ENCODE measurements at places on chromosomes 1 and 21. TPM values are rescaled to one million over a fixed set of nuclear protein-coding genes. Genes with fewer than 3 reads are reported as not detected.

DNA sequence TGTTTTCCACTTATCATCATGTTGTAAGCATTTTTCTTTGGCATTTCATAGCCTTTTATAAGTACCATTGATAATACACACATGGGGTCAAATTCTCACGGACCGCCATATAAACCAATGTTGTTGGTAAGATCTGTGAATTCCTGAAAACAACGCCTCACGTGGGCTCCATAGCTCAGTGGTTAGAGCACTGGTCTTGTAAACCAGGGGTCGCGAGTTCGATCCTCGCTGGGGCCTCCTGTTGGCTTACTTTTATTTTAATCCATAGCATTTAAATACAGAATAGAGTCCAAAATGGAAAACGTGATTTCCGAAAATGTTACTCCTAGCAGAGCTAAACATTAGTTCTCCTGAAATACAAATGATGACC, 83.1 kb downstream of the HHIPL2 start:
- DNase-seq = peak; percentile 92

DNA sequence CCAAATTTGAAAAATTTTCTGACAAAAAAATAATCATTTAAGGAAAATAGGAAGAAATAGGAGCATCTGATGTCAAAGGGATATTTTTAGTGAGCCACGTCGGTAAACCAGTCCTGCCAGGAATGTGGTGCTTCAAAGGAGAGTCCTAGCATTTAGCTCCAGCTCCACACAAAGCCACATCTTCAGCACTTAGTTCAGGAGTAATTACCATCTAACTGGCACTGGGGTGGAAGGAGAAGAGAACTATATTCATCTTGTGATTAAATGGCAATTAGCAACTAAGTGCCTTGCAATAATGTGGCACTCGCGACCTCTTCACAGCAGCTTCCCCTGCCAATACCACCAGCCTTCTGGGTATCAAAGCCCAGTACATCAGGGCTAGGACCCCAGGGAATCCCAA, 409.1 kb downstream of the SETD4 start:
- DNase-seq = no peak

DNA sequence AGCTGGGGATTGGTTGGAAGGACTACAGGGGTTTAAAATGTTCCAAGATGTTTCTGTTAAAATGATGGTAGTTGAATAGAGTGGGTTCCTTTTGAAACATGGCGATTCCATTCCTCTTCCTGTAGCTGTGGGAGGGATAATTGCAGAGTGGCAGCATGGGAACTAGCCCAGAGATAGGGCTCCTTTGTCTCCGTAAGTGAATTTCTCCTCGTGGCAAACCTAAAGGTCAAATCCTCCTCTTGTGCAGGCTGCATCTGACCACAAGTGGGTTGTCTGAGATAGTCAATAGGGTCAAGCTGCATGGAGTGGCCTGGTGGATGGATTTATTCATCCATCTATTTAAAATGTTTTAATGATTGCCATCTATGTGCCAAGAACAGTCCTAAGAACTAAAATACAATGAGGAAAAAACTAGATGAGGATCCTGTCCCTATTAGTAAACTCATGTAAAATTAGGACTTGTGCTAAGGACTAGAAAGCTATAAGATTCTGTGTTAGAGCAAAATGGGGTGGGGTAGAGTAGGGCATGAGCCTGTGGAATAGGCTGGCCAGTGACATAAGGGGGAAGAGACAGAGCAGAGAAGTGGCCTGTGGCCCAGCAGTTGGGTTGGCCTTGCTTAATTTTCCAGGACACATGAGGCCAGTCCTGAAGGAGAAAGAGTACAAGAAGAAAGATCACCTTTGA, 89.1 kb upstream of the IVNS1ABP start:
- no peak for DNase-seq

DNA sequence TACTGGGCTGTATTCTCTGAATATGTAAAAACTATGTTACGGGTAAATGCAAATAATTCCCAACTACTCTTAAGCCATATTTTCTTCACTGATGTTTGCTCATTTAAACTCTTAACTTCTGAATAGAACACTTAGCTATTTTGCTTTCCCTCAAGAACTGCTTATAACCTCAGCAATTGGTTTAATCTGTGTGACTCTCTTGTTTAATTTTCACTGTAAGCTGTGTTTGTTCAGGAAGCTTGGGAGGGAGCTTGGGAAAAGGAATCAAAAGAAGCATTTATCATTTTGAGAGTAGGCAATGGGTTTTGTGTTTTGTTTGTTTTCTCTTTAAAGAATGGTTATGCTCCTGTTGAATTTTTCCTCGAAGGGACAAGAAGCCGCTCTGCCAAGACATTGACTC, 24.4 kb downstream of the GNPAT start:
- no peak for DNase-seq

The KCNH1 gene
- under 0.01 TPM for total RNA-seq
